ENCODE measurements at places on chromosomes 3 and 15. TPM values are rescaled to one million over a fixed set of nuclear protein-coding genes. Genes with fewer than 3 reads are reported as not detected.

The STAB1 gene
- 190 TPM for total RNA-seq

The IMPG2 gene
- 1.0 TPM for total RNA-seq

The C3orf20 gene
- 0.10 TPM for total RNA-seq

The TRIM42 gene
- total RNA-seq, result not detected

The CGNL1 gene
- 53.4 TPM for total RNA-seq

The RRP9 gene
- 30.4 TPM for total RNA-seq

The ADAMTS17 gene
- 4.6 TPM for total RNA-seq

The PKM gene
- 446 TPM for total RNA-seq

The RASL12 gene
- 29.8 TPM for total RNA-seq

The ALPK3 gene
- 13.9 TPM for total RNA-seq

The GOLGA8Q gene
- 17.8 TPM for total RNA-seq

The APOD gene
- total RNA-seq, result 81.4 TPM

The CYP11A1 gene
- 3.4 TPM for total RNA-seq

The MYO1E gene
- 82.1 TPM for total RNA-seq

The GRK7 gene
- total RNA-seq, result not detected

The LARP6 gene
- total RNA-seq, result 1.0 TPM

The HIGD2B gene
- total RNA-seq, result not detected

The FANCD2OS gene
- not detected for total RNA-seq

The LRRC31 gene
- 1.5 TPM for total RNA-seq
